ENCODE measurements at places on chromosomes 7 and 10. TPM values are rescaled to one million over a fixed set of nuclear protein-coding genes. Genes with fewer than 3 reads are reported as not detected.

GRCh38 chr10:101030496-101031127 lies 317 bp downstream of the PDZD7 start:
- no peak for DNase-seq

DNA sequence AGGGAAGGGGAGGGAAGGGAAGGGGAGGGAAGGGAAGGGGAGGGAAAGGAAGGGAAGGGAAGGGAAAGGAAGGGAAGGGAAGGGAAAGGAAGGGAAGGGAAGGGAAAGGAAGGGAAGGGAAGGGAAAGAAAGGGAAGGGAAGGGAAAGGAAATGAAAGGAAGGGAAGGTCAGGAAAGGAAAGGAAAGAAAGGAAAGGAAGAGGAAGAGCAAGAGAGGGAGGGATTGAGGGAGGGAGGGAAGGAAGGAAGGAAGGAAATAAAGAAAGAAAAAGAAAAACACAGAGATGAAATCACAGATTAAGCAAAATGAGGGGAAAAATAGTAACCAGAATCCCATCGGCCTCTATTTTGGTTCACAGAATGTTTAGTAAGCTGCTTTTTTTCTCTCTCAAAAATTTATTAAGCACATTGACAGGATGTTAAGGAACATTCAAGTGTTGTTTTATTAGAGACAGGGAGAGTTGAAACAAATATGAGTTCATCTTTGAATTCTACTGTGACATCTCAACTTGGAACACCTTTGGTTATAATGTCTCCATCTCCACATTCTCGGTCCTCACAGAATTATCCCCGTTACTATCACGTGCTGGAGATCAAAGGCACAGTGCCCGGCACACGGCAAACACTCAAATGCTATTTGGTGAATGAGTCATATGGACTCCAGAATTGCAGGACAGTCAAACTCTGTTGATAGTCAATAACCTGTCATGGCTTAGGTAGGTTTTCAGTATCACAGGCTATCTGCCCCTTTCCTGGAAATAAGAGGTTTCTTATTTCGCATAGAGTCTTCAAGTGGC lies 52.4 kb downstream of the ABCB1 start:
- DNase-seq = no peak

GRCh38 chr7:91267171-91267955 lies 3.1 kb downstream of the FZD1 start:
- DNase-seq = peak; percentile 52

- DNase-seq = no peak
Observed at GRCh38 chr7:67842571-67842970, 845.9 kb downstream of the TYW1 start.

- no peak for DNase-seq
Observed at GRCh38 chr10:43044448-43044921, 32.4 kb upstream of the RET start.

DNA sequence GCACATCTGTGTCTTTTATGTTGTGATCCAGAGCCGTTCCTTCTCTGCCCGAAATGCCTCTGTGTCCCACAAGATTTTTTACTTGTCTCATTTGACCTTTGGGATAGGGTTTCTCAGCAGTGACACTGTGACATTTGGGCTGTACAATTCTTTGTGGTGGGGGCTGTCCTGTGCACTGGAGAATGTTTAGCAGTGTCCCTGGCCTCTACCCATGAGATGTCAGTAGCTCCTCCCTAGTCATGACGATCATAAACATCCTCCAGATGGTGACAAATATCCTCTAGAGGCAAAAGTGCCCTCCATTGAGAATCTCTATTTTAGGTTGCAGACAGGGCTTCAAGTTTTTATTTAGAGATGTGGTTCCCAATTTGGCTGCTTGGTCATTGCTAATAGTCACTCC lies 91.3 kb downstream of the PPP1R17 start:
- no peak for DNase-seq

- no peak for DNase-seq
Observed at GRCh38 chr7:106731646-106732444, 70.9 kb upstream of the CCDC71L start.

- no peak for DNase-seq
Observed at GRCh38 chr7:33932221-33932620, 26.9 kb downstream of the BMPER start.

DNA sequence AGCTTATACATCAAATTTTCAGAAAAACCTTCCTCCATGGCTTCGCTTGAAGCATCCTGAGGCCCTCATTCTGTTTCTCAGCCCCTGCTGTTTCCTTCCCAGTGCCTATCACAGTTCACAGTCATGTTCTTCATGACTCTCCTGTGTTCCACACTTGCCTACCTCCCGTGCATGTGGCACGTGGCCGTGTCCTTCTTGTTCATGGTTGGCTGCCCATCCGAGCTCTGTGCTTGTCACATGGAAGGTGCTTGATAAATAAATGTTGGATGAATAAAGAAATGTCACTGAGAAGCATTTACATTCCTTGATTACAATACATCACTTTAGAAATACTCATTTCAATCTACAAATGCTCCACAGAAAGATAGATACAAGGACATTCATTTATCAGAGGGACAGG lies 23.7 kb upstream of the EGFR start:
- DNase-seq = no peak

GRCh38 chr10:49361178-49361554 lies 34.7 kb downstream of the DRGX start:
- DNase-seq = no peak

DNA sequence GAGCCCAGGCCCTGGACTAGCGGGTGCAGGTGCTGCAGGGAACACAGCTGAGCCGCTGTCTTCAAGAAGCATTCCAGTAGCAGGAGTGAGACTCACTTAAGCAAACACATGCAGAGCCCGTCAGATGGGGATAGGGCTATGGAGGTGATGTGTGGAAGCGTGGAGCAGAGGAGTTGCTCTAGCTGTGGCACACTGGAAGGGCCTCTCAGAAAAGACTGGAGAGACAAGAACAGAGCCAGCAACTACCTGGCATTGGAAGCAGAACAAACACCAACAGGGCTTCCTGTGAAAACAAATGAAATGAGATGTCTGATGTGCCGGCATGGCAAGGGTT lies 37.8 kb upstream of the GALNTL5 start:
- no peak for DNase-seq

- DNase-seq = no peak
Observed at GRCh38 chr10:89609833-89610346, 35.2 kb downstream of the PANK1 start.

- no peak for DNase-seq
Observed at GRCh38 chr10:21617267-21617666, 83.2 kb downstream of the MLLT10 start.

DNA sequence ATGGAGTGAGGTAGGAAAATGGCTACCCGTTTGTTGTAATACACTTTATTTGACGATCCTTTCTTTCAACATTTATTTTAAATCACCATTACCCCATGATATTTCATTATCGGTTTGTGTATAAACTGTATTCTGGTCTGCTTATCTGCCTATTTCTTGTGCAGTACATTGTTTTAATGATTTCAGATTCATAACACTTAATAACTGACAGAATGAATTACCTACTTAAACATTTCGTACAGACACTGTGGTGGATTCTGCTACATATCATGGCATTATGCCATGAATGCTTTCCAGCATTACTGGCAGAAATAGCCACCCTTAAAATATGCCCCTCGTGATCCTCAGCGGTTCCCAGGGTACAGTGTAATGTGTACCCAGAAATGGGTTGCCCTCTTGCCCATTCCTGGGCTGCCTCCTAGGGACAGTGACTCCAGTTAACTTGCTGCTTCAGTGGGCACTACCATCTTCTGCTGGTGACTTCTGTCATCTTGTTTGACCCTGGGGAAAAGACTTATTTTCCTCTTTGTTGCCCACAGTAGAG lies 74.5 kb downstream of the C1GALT1 start:
- no peak for DNase-seq

DNA sequence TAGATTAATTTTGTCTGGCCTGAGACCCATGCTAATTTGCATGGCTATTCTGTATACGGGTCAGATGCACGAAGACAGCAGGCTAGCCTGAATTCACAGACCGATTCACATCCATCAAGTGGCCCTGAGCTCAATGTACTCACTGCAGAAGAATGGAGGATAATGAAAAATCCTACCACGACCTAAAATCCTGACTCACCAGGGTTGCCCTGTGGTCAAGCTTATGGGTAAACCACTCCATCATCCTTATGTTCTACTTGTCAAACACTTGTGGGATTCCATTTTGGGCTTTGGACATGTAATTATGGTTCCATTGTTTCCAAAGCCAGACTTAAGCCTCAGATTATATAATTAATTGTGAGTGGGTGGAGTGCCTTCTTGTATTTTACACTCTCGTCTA lies 110.4 kb upstream of the ZNF438 start:
- DNase-seq = no peak

DNA sequence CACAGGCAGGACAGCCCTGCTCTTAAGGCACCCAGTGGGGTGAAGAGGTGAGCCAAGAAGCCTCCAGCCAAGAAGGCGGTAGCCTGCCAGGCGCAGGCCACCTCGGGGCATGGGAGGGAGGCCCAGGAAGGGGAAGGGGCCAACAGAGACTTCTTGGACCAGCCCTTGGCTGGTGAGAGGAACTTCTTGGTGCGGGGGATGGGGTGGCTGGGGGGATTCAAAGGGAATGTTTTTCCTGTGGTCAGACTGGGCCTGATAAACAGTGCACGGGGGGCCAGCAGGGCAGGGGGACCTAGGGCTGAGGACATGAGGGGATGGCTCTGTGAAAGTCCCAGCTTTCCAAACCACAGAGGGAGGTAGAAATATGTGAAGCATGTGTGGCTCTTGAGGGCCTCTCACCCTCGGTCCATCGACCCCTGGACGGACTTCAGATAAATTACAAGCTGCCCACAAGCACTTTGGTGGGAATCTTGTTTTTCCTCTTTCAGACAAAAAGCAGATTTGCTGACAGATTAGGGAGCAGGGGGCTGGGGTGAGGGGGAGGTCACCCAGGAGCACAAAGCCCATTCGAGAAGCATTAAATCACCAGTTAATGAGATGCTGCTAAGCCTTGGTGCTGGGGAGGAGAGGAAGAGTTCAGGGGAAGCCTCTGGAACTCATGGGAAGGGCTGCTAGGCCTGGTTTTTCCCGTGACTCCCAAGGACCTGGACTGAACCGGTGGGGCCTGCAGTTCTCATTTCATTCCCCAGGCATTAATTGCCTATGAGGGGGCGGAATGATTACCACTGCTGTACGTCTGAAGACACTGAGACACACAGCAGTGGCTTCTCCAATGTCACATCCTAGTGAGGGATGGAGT lies 11.3 kb downstream of the CRYGN start:
- DNase-seq = peak; percentile 84

- no peak for DNase-seq
Observed at GRCh38 chr7:151415375-151416105, 5.7 kb upstream of the WDR86 start.

GRCh38 chr7:41930538-41931262 lies 227.8 kb upstream of the INHBA start:
- no peak for DNase-seq

GRCh38 chr7:18936265-18936664 lies 181.2 kb downstream of the TWIST1 start:
- DNase-seq = no peak

DNA sequence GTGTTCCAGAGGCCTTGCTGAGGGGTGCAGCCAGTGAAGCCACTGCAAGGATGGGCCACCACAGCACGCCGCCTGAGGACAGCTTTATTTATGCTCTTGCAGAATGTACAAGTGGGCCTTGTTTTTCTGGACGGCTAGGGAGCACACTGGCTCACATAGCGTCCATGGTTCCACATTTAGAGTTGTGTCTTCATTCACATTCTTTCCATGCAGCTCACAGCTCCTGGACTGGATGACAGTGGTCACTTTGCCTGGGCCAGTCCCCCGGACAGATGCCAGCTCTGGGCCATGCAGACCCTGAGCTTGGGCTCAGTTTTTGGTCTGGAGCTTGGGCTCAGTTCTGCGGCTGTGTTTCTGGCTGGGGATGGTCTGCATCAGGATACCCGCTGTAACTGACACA lies 2.6 kb upstream of the C10orf71 start:
- no peak for DNase-seq

GRCh38 chr10:8254350-8254749 lies 199.9 kb downstream of the GATA3 start:
- DNase-seq = no peak

DNA sequence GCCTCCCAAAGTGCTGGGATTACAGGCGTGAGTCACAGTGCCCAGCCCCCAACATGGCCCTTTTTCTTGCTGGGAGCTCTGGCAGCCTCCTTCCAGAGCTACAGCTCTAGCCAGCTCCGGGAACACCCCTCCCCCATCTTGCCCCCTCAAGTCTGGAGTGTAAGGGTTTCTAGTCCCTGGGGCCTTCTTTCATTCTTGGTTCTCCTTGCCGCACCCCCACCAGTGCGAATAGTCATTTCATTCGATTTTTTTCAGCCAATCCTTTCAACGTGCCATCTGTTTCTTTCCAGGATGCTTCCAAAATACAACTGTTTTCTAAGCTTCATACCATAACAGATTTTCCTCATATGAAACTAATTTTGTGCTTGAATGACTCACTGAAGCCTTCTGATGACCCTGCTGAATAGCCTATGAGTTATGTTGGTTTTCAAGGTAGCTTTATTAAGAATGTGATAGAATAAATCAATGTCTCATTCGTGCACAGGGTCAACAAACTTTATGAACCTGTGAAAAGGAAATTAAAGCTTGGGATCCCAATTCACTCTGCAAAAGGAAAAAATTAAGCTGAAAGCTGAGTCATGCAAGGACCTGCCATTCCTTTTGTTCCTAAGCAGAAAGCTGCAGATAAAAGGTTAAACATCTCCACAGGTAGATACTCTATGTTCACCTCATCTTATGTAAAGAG lies 38.6 kb downstream of the CDC14C start:
- no peak for DNase-seq

- no peak for DNase-seq
Observed at GRCh38 chr10:14429043-14429700, 98.4 kb upstream of the FRMD4A start.

DNA sequence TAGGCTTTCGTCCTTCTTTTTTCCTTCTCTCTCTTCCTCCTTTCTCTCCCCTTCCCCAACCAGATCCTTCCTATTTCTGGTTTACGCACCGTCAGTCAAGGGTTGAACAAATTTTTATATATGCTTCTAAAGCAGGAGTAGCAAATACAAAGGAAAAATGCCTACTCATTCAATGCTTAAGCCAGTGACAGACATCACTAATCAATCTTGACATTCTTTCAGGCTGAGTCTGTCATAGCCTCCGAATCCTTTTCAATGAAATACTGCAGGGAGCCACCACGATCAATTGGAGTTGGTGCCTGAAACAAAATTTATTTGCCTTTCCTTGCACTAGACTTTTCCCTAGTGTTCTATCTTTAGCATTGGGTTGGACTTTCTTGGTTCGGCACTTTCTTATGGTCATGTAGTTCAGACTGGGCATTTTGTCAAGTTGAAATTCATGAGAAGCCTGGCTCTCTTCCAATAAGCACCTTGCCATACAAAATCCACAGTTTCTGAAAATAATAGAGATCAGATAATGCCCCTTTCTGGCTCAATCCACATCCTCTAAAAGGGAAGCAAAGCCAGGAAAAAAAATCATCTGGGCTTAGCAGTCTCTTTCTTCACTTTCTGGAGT lies 239.5 kb upstream of the PLXNA4 start:
- no peak for DNase-seq

RNF148 gene
- polyA plus RNA-seq = not detected

TFEC gene
- not detected for polyA plus RNA-seq

SUN3 gene
- polyA plus RNA-seq = not detected

FAM25A gene
- not detected for polyA plus RNA-seq

PIK3AP1 gene
- polyA plus RNA-seq = 0.04 TPM

ABCC2 gene
- 0.23 TPM for polyA plus RNA-seq

CCDC146 gene
- polyA plus RNA-seq = 1.6 TPM

FUOM gene
- polyA plus RNA-seq = 40.6 TPM

TEX47 gene
- not detected for polyA plus RNA-seq

MSS51 gene
- 1.3 TPM for polyA plus RNA-seq

IDI2 gene
- not detected for polyA plus RNA-seq

CISD1 gene
- 57.1 TPM for polyA plus RNA-seq

ACSM6 gene
- not detected for polyA plus RNA-seq

TBXAS1 gene
- 0.16 TPM for polyA plus RNA-seq

URGCP gene
- polyA plus RNA-seq = 34.3 TPM

GBX1 gene
- not detected for polyA plus RNA-seq

All from BJ (cell line).